ENCODE measurements at places on chromosomes 3 and 15. TPM values are rescaled to one million over a fixed set of nuclear protein-coding genes. Genes with fewer than 3 reads are reported as not detected.

The CCDC39 gene
- polyA plus RNA-seq, result 0.72 TPM

The CELF6 gene
- 3.2 TPM for polyA plus RNA-seq

The OR5H6 gene
- polyA plus RNA-seq, result not detected

The IRAK2 gene
- 2.3 TPM for polyA plus RNA-seq

The UACA gene
- polyA plus RNA-seq, result 28.6 TPM

The MAPKBP1 gene
- 10.6 TPM for polyA plus RNA-seq

The SUCNR1 gene
- 0.04 TPM for polyA plus RNA-seq

The LYZL4 gene
- not detected for polyA plus RNA-seq

The PHC3 gene
- 37.8 TPM for polyA plus RNA-seq

The SOX14 gene
- not detected for polyA plus RNA-seq

The CLSTN2 gene
- 74.6 TPM for polyA plus RNA-seq

The NOX5 gene
- 1.1 TPM for polyA plus RNA-seq

The NECTIN3 gene
- 16.3 TPM for polyA plus RNA-seq

The TGM5 gene
- not detected for polyA plus RNA-seq

The PYGO1 gene
- polyA plus RNA-seq, result 4.0 TPM

The FBXL2 gene
- 12.1 TPM for polyA plus RNA-seq

The RCN2 gene
- polyA plus RNA-seq, result 69.2 TPM

The OXTR gene
- polyA plus RNA-seq, result 5.0 TPM

The C3orf33 gene
- polyA plus RNA-seq, result 6.4 TPM

The ZNF385D gene
- 9.3 TPM for polyA plus RNA-seq

The PKM gene
- polyA plus RNA-seq, result 692 TPM

The P2RY14 gene
- polyA plus RNA-seq, result 2.8 TPM

The MLF1 gene
- 10.2 TPM for polyA plus RNA-seq

Measured in ovary (tissue), 10 donors.